ENCODE measurements at places on chromosomes 7 and 10.

GRCh38 chr7:135957627-135958026 is 19.5 kb downstream of the MTPN start:
- no peak for DNase-seq

DNA sequence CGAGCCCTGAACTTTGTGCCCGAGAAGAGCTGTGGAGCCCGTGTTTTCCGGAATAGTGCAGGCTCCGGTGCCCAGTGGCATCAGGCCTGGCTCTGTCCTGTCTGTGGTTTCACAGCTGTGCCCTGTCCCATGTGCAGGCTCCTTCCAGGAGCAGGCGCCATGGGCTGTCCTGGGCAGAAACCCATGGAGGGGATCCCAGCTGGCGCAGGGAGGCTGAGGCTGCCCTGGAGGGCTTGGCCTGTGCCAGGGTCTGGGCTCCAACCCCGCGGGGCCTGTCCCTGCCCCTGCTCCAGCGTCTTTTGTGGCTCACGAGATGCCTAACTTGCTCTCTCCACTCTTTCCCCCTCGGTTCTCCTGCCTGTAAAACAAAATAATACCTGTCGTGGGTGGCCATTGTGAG is 23.3 kb upstream of the CRHR2 start:
- no peak for DNase-seq

DNA sequence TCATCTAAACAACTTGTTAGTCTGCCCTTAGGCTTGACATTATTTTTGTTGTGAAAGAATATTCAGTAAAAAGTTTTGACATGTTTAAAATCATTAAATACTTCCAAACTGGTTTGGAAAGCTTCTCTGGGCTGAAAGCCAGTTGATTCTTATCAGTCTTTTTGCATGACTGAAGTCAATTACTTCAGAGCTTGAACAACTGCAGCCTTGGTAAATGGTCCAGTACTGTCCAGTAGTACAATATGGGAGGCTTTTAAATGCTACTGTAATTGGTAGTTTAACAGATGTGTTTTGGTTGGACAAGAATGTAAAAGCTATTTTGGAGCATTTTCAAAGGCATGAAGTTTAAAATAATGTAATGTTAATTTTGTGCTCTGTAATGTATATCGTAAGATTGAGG is 103.4 kb downstream of the SDK1 start:
- DNase-seq = no peak

- no peak for DNase-seq
Measured at GRCh38 chr7:38373155-38373554, 99.7 kb upstream of the TARP start.

- no peak for DNase-seq
Measured at GRCh38 chr10:49325916-49326783, 27.2 kb downstream of the C10orf71 start.

- no peak for DNase-seq
Measured at GRCh38 chr7:23234569-23235296, 11.8 kb upstream of the GPNMB start.

- DNase-seq = no peak
Measured at GRCh38 chr10:99393036-99393435, 37.4 kb downstream of the GOT1 start.

DNA sequence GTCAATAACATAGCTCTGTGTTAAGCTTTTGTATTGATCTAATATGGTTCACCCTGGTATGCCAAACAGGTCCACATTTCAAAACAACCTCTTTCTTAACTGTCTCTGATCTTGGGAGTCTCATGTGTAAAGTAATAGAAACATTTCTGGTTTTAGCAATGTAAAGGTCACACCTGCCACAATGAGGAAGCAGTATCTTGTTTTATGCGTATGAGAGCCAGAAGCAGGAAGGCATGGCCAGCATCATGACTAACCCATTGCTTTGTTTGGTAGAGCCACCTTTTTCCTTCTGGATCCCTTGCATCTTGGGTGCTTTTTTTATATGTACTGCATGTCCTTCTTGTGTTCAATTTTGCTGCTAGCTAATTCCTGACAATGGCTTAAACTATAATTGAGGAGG is 411.3 kb upstream of the SEMA3C start:
- DNase-seq = no peak

DNA sequence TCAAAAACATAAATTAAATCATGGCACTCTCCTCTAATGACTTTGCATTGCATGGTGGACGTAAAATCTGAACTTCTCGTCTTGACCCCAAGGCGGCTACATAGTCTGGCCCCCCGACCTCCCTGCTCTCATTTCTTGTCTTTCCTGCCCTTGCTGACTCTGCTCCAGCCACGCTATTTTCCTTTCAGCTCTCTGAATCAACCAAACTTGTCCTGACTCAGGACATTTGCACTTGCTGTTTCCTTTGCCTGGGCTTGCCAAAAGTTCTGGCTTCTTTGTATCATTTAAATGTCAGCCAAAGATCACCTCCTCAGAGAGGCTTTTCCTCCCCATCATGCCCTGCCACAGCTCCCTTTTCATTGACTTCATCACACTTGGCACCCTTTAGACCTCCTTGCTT is 107.7 kb upstream of the NFE2L3 start:
- DNase-seq = no peak

DNA sequence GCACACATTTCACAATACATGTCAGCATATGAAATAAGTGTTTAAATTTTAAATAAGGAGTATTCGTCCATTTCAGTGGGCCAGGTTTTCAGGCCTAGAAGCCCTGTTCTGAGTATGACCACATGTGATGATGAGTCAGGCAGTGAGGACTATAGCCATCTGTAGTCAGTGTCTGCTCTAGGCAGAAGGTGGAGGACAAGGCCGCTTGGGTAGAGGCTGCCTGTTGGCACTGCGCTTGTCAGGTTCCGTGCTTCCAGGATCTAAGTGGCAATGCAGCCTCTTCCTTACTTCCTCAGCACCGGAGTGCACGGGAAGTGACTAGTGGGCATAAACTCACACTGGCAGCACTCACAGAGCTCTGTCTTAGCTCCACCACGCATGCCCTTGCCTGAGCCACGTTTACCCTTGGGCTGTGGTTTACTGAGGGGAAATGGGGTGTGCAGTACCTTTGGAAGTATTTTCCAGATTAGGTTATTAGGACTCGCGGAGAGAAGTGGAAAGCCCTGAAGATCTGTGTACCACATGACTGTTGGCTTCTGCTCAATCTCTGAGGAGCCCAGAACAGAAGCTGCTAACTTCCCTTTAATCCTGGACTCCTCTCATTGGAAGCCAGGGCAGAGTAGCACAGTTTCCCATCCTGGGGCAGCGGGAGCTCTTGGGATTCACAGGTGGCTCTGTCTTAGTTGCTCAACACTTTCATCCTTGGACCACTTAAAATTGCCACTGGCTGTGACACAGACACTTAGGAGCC is 87.5 kb upstream of the GJD4 start:
- no peak for DNase-seq

- DNase-seq = no peak
Measured at GRCh38 chr7:134307320-134307719, 9.4 kb downstream of the SLC35B4 start.

DNA sequence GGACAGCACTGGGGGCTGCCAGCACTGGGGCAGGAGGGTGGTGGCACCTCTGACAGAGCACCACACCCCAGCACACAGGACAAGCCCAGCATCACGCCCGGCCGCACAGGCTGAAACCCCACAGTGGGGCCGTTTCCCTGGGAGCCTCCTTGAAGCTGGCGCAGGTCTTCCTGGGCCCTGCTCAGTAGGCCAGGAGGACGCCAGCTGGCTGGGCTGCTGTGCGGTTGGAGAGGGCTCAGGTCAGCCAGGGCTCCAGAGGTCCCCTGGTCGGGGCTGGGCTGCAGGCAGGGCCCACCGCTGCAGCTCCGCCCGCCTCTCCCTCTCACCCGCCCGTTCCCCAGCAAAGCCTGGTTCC is 137.3 kb downstream of the TCERG1L start:
- DNase-seq = no peak

GRCh38 chr10:80126876-80127275 is 5.7 kb upstream of the PLAC9 start:
- DNase-seq = no peak

DNA sequence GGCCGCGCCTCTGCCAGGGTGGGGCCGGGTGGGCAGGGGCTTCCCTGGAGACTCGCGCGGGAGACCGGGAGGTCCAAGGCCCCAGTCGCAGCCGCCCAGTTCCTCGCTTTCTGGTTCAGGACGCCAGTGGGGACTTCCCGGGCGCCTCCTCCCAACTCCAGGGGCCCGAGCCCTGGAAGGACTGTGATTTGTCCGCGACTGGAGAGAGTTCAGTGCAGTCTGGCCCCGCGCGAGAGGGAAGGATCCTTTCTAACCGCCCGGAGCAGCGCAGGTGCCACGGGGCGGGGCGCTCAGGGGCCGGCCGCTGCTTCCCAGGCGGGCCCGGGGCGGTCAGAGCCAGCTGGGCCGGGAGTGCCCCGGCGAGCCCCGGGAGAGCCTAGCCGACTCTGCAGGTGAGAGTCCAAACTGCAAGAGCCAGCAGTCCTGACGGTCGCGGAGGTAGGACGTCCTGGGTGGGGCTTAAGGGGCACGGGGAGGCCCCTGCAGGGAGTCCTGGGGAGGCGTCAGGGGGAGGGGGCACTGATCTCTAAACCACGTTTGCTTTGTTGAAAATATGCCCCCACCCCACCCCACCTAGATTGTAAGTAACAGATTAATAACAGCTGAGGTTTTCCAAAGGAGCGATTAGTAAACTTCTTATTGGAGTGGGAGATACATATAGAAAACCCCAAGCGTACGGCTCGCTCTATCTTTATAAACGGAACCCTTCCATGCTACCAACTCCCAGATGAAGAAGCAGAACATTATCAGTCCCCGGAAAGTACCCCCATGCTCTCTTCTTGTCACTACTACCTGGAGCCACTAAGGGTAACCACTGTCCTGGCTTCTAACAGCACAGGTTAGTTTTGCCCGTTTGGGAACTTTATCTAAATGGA is 8.2 kb downstream of the NKX2-3 start:
- no peak for DNase-seq

DNA sequence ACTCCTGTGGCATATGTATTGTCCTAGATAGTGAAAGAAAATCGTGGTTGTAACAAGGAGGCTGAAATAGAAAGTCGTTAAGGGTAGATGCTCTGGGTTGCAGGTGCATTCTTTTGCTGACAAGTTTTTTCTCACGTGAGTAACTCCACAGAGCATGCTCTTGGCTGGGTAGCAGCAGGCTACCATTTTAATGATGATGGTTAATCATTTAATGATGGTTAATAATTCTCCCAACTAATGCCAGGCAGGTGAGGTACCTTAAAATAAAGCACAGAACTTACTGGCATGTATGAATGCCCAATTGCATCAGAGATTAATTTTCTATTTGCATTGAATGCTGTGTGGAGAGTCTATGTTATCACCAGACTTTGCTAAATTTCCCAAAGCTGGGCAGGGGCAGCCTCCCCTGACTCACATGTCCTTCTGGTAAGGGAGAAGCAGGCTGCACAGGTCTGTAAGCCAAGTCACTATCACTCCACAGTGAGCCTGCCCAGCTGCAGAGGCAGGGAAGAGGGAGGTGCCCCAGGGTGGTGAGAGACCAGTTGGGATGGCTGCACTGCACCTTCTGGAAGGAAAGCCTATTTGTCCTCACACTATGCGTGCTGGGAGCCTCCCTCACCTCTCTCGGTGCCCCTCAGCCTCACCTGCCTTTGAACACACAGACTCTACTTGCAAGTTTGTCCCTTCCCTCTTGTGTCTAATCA is 287.0 kb upstream of the IGFBP3 start:
- no peak for DNase-seq

GRCh38 chr10:102610441-102610887 is 33.8 kb upstream of the TRIM8 start:
- no peak for DNase-seq

DNA sequence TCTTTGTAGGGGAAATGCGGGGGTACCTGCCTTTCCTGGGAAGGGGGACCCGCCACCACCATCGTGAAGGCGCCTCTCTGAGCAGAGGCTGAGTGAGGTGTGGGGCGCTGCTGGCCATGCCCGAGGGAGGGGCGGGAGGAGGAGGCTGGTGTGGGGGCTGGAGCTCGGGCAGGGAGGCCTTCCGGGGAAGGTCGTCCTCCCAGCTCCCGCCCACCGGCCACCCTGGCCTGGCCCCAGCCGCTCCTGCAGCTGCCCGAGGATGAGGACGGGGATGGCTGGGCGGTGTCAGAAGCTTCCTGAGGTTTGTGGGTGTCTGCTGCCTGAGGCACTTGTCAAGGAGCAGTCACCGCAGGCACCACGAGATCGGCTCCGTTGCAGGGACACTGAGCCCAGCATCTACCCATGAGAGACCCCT is 11.4 kb downstream of the PWWP2B start:
- DNase-seq = no peak

- no peak for DNase-seq
Measured at GRCh38 chr10:126135177-126135576, 238.8 kb downstream of the FANK1 start.

DNA sequence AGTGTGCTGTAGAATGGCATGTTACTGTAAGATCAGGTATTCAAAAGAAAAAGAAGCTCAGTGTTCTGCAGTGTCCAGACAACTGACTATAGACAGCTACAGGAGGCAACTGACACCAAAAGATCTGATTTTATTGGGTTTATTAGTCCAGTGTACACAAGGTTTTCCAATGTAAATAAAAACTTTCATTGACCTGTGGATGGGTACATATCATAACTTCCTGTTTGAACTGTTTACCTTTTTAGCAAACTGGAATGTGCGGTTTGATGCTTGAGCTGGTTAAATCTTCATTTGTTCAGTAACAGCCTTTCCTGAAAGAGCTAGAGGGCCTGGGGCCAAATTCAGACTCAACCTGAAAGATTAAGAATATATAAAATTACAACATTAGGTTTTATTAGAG is 172.6 kb upstream of the SP8 start:
- no peak for DNase-seq

DNA sequence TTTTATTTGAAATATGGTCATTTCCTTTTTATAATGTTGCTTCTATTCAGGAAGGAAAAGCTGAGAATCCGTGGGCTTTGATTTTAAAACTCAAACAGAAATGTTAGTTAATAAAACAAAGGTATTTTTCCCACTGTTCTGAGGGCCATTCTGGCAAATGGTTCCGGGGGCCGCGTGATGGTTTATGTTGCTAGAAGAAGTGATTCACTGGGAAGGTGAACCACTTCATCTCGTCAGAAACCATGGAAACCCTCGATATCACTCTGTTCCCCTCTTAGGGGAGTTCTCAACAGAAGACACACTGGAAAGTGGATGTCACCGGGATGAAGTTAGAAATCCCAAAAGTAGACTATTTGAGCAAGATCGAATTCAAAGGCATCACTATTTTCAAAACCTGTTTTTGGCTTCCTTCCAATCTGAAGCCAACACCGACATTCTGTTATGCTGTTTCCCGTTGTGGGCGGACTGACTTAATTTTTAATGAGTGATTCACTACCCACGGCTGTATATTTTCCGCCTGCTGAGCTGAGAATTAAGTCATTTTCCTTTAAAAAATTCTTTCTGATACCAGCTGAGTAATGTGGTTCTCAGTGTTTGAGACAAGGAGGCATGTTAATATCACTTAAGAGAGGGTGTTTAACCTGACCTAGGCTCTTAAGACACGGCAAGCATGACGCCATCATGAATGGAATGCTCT is 84.1 kb downstream of the PTPRE start:
- DNase-seq = no peak

GRCh38 chr7:156438011-156438410 is 202.6 kb upstream of the RNF32 start:
- no peak for DNase-seq

DNA sequence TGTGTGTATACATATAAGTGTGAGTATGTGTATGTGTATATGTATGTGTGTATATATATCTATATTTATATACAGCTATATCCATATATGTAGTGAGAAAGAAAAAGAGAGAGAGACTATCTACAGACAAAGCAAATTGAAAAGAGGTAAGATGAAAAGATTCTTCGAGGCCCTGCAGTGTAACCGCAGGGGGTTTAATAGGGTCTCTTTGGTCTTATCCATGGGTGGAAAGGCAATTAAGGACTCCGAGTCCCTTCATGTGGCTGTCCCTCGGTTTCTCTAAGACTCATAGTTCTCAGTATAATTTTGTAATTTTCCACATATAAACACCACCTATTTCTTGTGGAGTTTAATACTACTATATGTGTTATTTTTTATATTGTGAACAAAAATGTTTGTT is 50.6 kb upstream of the JAZF1 start:
- DNase-seq = no peak
